ENCODE measurements at places on chromosomes 5 and 9.

DNA sequence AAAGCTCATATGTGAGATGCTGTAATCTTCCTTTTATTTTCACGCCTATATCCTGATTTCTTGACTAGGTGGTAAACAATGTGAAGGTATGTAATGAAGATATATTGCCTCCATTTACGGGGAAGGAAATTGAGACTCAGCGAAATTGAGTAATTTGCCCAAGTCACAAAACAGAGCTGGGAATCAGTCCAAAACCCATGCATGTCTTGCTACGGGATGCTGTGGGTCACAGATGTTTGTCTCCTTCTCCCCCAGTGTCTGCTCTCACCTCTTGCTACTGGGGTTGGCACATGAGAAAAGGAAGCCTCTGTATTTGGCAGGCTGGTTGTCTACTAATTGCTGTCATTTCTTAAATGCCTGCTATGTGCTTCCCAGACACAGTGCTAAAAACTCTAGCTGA, 53.7 kb upstream of the TEX48 start:
- DNase-seq, result no peak

DNA sequence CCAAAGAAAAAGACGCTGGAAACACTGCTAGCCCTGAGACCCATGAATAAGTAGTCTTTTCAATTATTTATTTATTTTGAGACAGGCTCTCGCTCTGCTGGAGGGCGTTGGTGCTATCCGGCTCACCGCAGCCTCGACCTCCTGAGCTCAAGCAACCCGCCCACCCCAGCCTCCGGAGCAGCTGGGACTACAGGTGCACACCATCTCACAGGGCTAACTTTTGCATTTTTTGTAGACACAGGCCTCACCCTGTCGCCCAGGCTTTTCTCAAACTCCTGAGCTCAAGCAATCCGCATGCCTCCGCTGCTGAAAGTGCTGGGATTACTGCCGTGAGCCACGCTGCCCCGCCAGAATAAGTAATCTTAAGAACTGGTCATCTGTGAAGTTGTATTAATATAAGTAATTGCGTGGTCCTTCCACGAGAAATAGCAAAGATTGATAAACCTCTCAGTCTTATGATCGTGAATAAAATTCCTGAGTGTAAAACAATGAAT, 1.6 kb downstream of the ANXA2R start:
- no peak for DNase-seq

DNA sequence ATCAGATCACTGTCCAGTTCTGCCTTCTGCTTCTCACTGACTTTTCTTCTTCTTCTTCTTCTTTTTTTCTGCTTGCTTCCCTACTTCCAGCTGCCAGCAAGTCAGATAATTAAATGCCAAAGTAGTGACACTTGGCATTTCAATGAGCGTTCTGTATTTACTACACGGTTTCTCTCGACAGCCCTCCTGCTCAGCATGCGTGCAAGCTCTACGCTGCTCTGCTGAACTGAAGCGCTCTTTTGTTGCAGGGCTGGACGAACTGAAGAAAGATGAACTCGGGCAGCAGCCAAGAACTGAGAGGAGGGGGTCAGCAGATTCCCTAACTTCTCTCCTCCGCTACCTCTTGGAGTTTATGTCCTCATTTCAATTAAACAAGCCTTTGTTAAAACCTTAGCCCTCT, 319.1 kb downstream of the GLIS3 start:
- DNase-seq, result no peak

DNA sequence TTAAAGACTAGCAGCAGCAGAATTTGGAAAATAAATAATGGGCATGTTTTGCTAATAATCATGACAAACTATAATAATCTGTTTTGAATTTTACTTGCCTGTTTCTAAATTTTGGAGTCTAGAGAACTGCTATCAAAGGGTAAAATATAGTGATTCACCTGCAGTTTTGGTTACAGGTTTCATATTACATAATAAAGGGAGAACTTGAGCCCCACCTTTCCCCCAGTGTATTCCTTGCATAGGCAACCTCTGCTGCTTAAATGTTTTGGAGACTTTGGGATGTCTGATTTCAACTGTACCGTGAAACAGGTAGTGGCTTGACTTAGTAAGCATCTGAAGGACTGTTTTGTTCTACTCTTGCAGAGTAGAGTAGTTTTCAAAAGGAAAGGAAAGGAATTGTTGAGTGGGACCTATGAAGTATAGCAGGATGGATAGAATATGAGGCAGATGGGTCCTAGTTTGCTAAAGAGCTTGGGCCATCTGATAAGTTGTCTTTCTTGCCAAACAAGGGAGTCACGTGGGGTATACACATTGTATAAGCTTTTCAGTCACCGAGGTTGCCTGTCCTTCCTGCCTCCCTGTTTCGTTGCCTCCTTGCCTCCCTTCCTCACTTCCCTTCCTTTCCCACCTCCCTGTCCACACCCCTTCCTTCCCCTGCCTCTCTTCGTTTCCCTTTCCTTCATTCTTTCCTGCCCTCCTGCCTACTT, 19.1 kb downstream of the CREBRF start:
- DNase-seq, result no peak

DNA sequence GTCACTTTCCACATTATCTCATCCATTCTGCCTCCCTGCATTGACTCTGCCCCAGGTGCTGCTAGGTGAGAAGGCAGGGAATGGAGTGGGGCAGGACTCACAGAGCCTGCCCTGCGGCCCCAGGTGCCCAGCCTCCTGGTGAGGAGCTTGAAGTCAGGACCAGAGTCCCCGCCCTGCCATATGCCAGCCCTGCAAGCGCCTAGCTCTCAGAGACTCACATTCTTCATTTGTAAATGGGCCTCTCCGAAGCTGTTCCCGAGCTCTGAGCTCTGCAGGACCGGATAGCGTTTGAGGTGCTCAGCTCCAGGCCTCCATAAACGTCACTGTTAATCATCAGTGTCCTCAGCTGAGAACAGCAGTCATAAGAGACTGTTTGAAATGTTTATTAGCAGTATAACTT, 75.1 kb upstream of the STXBP1 start:
- no peak for DNase-seq

- DNase-seq, result no peak
Measured at GRCh38 chr9:21591221-21592062, 109.3 kb upstream of the IFNE start.

- DNase-seq, result no peak
Measured at GRCh38 chr9:100884518-100884917, 144.0 kb upstream of the PLPPR1 start.

DNA sequence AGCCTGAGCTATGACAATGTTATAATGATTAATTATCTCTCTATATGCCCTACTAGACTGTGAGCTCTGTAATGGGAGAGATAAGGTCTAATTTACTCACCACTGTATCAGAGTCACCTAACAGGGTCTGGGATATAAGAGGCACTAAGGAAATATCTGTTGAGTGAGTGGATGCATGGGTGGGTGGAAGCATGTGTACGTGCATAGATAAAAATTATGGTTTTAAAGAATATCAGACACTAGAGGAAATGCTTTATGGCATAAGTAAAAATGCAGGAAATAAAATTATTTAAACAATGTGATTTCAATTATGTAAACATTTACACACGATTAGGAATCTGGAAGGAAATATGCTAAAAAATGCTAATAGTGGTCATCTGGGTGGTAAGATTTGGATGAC, 137.8 kb downstream of the SPOCK1 start:
- no peak for DNase-seq

DNA sequence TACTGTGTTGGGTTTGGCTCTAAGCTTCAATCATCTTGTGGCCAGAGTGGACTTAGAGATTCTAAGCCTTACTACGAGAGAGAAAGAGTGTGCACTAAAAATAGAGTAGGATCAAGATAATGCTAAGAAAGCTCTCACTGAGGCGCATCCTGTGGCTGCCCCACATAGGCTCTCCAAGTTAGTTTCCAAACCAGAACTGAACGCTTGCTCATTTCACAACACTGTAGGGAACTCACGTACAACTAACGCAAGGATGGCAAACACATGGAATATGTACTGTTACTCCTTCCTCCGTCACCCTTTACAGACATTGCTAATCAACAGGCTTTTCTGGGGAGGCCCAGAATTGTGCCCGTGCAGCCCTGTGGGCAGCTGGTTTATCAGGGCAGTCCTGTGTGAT, 90.9 kb downstream of the EQTN start:
- DNase-seq, result no peak
